ENCODE measurements at places on chromosomes 7 and 10. TPM values are rescaled to one million over a fixed set of nuclear protein-coding genes. Genes with fewer than 3 reads are reported as not detected.

Gene FRMPD2
- not detected for total RNA-seq

Gene CPN1
- total RNA-seq: not detected

Gene ZP3
- total RNA-seq: 2.6 TPM

Gene ATG9B
- total RNA-seq: 32.5 TPM

Gene ADCY1
- 5.1 TPM for total RNA-seq

Gene CYP3A4
- total RNA-seq: not detected

Gene CYP2C9
- total RNA-seq: not detected

Gene OR6B1
- not detected for total RNA-seq

Gene FOXI2
- total RNA-seq: 0.24 TPM

Gene CYTH3
- 0.99 TPM for total RNA-seq

Gene HOXA3
- total RNA-seq: not detected

Gene ALOX5
- total RNA-seq: 143 TPM

Gene STEAP2
- total RNA-seq: not detected

Gene GIMAP7
- 72.8 TPM for total RNA-seq

Gene ZNF239
- 2.3 TPM for total RNA-seq

Gene AKR1D1
- not detected for total RNA-seq

Gene TMEM120A
- 35.9 TPM for total RNA-seq

Gene ANLN
- total RNA-seq: 4.5 TPM

Gene TMEM176A
- not detected for total RNA-seq

Gene PRRT4
- 0.65 TPM for total RNA-seq
